ENCODE measurements at places on chromosomes 1 and 21. TPM values are rescaled to one million over a fixed set of nuclear protein-coding genes. Genes with fewer than 3 reads are reported as not detected.
A peak's percentile ranks its signal among the peaks of the same experiment; 100 is the strongest.

Gene NUDT4B
- total RNA-seq: not detected

Gene SLC45A1
- 1.2 TPM for total RNA-seq

Gene SLC9C2
- total RNA-seq: not detected

Gene CSF3R
- 0.44 TPM for total RNA-seq

Gene MRTO4
- 38.0 TPM for total RNA-seq

Gene KRTAP10-7
- total RNA-seq: not detected

Gene COL8A2
- total RNA-seq: 0.31 TPM

Gene NR5A2
- total RNA-seq: not detected

Gene LYSMD1
- 4.5 TPM for total RNA-seq

Gene LRRC52
- not detected for total RNA-seq

Gene OR2AK2
- total RNA-seq: not detected

Gene KCNJ15
- total RNA-seq: not detected

Gene DPT
- not detected for total RNA-seq

Gene MROH7
- total RNA-seq: 0.18 TPM

DNA sequence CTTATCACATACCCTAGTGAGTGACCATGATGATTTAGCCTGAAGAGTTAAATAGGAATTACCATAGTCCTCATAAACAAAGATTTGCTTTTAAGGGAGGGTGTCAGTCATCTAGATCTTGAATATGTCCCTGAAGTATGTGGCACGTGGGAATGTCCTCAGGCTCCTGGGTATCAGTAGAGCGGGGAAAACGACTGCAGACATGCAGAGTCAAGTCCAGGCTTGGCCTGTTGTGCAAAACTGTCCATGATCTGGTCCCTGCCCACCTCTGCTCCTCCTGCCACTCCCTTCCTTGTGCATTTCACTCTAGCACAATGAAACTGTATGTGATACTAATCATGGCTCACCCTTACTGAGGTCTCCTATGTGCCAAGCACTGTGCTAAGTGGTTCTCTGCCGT, 12.9 kb downstream of the MOV10 start:
- no peak overlapping the region for H3K4me3 ChIP-seq
- peaks cover 6% of the 10 kb centered on the region for H3K4me1 ChIP-seq
- no peak for DNase-seq
- no peaks in the 10 kb centered on the region for H3K27me3 ChIP-seq
- H3K36me3 ChIP-seq: peaks cover 7% of the 10 kb centered on the region

DNA sequence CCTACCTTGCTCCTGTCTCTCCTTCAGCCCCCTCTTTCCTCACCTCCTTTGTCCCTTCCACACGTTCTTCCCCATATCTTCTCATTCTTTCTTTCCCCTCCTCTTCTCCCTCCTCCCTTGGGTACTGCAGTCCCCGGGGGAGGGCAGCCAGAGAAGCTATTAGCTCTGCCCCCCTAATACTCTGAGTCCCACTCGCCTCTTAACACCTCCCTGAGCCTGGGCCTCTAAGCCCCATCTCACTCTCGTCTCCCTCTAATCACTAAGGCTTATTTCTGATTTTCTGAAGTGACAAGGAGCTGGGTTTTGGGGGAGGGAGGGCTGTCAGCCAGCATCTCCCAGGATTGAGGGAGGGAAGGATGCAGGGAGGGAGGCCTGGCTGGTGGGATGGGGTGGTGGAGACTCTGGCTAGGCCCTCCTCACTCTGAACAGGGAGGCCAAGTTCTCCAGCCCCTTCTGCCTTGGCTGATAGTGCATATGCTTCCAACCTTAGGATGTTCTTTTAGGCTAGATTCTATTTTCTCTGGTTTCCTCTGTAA, 25.6 kb upstream of the DMBX1 start:
- H3K36me3 ChIP-seq: no peaks in the 10 kb centered on the region
- peaks cover 12% of the 10 kb centered on the region for H3K27me3 ChIP-seq
- H3K4me3 ChIP-seq: no peak overlapping the region
- no peak overlapping the region for H3K27ac ChIP-seq
- DNase-seq: no peak

GRCh38 chr1:8460132-8460544, 142.2 kb downstream of the SLC45A1 start:
- DNase-seq: no peak
- H3K4me1 ChIP-seq: peaks cover 66% of the 10 kb centered on the region
- H3K36me3 ChIP-seq: no peaks in the 10 kb centered on the region
- H3K4me3 ChIP-seq: no peak overlapping the region

- H3K4me3 ChIP-seq: no peak overlapping the region
- H3K4me1 ChIP-seq: peaks cover 7% of the 10 kb centered on the region
- no peaks in the 10 kb centered on the region for H3K27me3 ChIP-seq
- DNase-seq: no peak
- peaks cover 2% of the 10 kb centered on the region for H3K36me3 ChIP-seq
Measured at GRCh38 chr1:228848406-228848805, 113.1 kb downstream of the RHOU start.

- DNase-seq: no peak
- H3K27me3 ChIP-seq: no peaks in the 10 kb centered on the region
- H3K4me1 ChIP-seq: peaks cover 17% of the 10 kb centered on the region
- no peak overlapping the region for H3K4me3 ChIP-seq
- H3K27ac ChIP-seq: no peak overlapping the region
Measured at GRCh38 chr1:234489007-234489697, 10.2 kb upstream of the TARBP1 start.

- no peak overlapping the region for H3K27ac ChIP-seq
- no peaks in the 10 kb centered on the region for H3K36me3 ChIP-seq
- H3K4me1 ChIP-seq: peaks cover 10% of the 10 kb centered on the region
Measured at GRCh38 chr1:84436876-84437655, 38.8 kb downstream of the DNASE2B start.

DNA sequence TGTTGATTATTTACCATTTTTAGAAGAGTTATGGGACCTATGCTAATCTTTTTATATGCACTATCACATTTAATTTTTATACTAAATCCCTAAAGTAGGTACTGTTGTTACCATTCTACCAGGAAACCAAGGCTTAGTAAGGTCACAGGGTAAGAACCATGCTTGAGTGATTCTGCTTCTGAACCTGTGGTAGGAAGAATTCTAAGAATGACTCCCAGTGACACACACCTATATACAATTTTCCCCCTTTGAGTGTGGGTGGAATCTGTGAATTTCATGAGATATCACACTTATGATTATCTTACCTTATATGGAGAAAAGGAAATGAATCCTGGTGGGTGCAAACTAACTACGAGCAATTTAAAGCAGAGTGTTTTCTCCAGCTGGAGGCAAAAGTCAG, 391.0 kb downstream of the USH2A start:
- H3K27me3 ChIP-seq: no peaks in the 10 kb centered on the region
- DNase-seq: no peak
- no peaks in the 10 kb centered on the region for H3K4me1 ChIP-seq
- no peak overlapping the region for H3K27ac ChIP-seq
- no peaks in the 10 kb centered on the region for H3K36me3 ChIP-seq
- no peak overlapping the region for H3K4me3 ChIP-seq

DNA sequence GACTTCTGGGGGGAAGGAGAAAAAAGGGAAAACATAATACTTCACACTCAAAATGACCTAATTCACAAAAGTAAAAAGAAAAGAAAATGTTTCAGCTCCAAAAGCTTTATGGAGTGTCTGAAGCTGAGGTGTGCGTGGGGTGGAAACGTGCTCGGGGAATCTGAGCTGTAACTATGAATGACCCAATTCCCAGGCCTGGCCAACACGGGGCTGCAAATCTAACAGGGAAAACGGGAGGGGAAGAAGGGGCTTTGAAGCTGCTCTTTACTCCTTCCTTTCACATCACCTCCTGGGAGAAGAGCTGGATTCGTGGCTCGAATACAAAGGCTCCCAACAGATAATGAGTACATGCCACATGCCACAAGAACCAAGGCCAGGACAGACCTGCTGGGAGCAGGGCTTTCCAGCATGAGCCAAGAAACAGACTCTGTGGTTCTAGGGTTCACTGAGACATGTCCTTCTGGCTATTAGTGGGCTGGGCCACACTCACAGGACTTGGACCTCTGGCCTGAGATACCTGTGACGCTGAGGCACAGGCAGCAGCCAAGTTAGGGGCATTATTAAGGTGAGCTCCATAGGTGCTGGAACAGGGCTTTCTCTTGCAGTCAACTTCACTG, 51.5 kb downstream of the SLC66A1 start:
- H3K4me1 ChIP-seq: peaks cover 54% of the 10 kb centered on the region
- no peak overlapping the region for H3K27ac ChIP-seq
- no peaks in the 10 kb centered on the region for H3K27me3 ChIP-seq

GRCh38 chr1:101291562-101292380, 55.0 kb downstream of the S1PR1 start:
- no peaks in the 10 kb centered on the region for H3K27me3 ChIP-seq
- H3K4me3 ChIP-seq: peak overlapping the region; percentile 15
- H3K4me1 ChIP-seq: peaks cover 25% of the 10 kb centered on the region
- DNase-seq: no peak

GRCh38 chr1:7454052-7454815, 316.9 kb upstream of the VAMP3 start:
- no peak overlapping the region for H3K27ac ChIP-seq
- peaks cover 9% of the 10 kb centered on the region for H3K27me3 ChIP-seq
- DNase-seq: no peak
- H3K36me3 ChIP-seq: no peaks in the 10 kb centered on the region
- H3K4me1 ChIP-seq: no peaks in the 10 kb centered on the region

GRCh38 chr1:152459596-152460528, 45.8 kb upstream of the CRNN start:
- H3K4me3 ChIP-seq: peak overlapping the region; percentile 61
- no peaks in the 10 kb centered on the region for H3K36me3 ChIP-seq
- peak; percentile 63 for DNase-seq
- peaks cover 12% of the 10 kb centered on the region for H3K4me1 ChIP-seq
- peak overlapping the region; percentile 94 for H3K27ac ChIP-seq

- H3K4me1 ChIP-seq: no peaks in the 10 kb centered on the region
- peaks cover 5% of the 10 kb centered on the region for H3K36me3 ChIP-seq
- peaks cover 14% of the 10 kb centered on the region for H3K27me3 ChIP-seq
- H3K4me3 ChIP-seq: no peak overlapping the region
- DNase-seq: no peak
Measured at GRCh38 chr1:29465755-29466154, 229.4 kb downstream of the PTPRU start.

- no peak for DNase-seq
- H3K27me3 ChIP-seq: peaks cover 26% of the 10 kb centered on the region
- no peak overlapping the region for H3K27ac ChIP-seq
- H3K4me1 ChIP-seq: peaks cover 14% of the 10 kb centered on the region
Measured at GRCh38 chr21:33035147-33035546, 9.4 kb downstream of the OLIG2 start.

GRCh38 chr1:11571906-11572616, 82.2 kb downstream of the FBXO2 start:
- no peak overlapping the region for H3K4me3 ChIP-seq
- peaks cover 7% of the 10 kb centered on the region for H3K4me1 ChIP-seq
- DNase-seq: no peak
- no peak overlapping the region for H3K27ac ChIP-seq

- H3K27me3 ChIP-seq: no peaks in the 10 kb centered on the region
- H3K36me3 ChIP-seq: no peaks in the 10 kb centered on the region
- peak overlapping the region; percentile 75 for H3K27ac ChIP-seq
- no peak overlapping the region for H3K4me3 ChIP-seq
Measured at GRCh38 chr1:155013632-155014031, 11.0 kb downstream of the ZBTB7B start.

DNA sequence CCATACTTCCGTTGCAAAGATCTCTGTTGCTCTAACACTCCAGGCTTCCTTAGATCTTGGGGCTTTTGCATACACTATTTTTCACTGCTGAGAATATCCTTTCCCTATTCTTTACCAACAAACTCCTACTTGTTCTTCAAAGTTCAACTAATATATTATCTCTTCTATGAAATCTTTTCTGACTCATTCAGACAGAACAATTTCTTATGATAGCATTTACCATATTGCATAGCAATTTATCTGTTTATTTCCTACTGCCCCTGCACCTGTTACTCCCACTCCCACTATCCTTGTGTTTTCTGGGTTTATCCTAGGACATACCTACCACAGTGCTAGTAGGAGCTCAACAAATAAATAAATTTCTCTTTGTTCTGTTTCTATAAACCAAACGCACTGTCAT, 11.0 kb downstream of the GADD45A start:
- H3K4me1 ChIP-seq: no peaks in the 10 kb centered on the region
- no peak overlapping the region for H3K4me3 ChIP-seq
- H3K36me3 ChIP-seq: no peaks in the 10 kb centered on the region
- no peaks in the 10 kb centered on the region for H3K27me3 ChIP-seq
- no peak for DNase-seq
- H3K27ac ChIP-seq: no peak overlapping the region

GRCh38 chr1:182054698-182055326, 6.7 kb downstream of the ZNF648 start:
- H3K27me3 ChIP-seq: peaks cover 38% of the 10 kb centered on the region
- H3K4me3 ChIP-seq: no peak overlapping the region
- DNase-seq: peak; percentile 48
- no peaks in the 10 kb centered on the region for H3K4me1 ChIP-seq

- H3K27me3 ChIP-seq: peaks cover 73% of the 10 kb centered on the region
- H3K27ac ChIP-seq: no peak overlapping the region
- no peak for DNase-seq
Measured at GRCh38 chr21:33023574-33024200, 2.0 kb upstream of the OLIG2 start.

DNA sequence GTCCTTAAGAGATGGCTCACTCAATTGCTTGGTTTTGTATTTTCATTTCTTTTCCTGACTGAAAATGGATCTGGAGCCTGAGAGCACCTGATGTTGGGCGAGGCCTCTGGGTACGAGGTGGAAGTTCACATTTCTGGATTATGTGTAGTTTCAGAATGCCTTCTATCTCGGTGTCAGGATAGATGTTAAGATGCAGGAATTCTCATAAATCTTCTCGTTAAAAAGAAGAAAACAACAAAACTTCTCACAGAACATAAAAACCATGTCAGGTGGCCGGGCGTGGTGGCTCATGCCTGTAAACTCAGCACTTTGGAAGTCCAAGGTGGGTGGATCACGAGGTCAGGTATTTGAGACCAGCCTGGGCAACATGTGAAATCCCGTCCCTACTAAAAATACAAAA, 101.8 kb downstream of the RHOU start:
- H3K36me3 ChIP-seq: no peaks in the 10 kb centered on the region
- no peak for DNase-seq
- H3K4me3 ChIP-seq: no peak overlapping the region
- H3K4me1 ChIP-seq: no peaks in the 10 kb centered on the region
- no peak overlapping the region for H3K27ac ChIP-seq

Measured in naive thymus-derived CD8-positive, alpha-beta T cell (primary cell).